ENCODE measurements at places on chromosomes 11 and 22. TPM values are rescaled to one million over a fixed set of nuclear protein-coding genes. Genes with fewer than 3 reads are reported as not detected.

The BACE1-AS gene
- total RNA-seq = 1.5 TPM

The OR6X1 gene
- not detected for total RNA-seq

The CARD16 gene
- total RNA-seq = 3.9 TPM

The FTH1 gene
- total RNA-seq = 938 TPM

The DKK3 gene
- total RNA-seq = 5.5 TPM

The TMEM132A gene
- 2.1 TPM for total RNA-seq

The MN1 gene
- total RNA-seq = 1.2 TPM

The CDHR5 gene
- 64.8 TPM for total RNA-seq

DNA sequence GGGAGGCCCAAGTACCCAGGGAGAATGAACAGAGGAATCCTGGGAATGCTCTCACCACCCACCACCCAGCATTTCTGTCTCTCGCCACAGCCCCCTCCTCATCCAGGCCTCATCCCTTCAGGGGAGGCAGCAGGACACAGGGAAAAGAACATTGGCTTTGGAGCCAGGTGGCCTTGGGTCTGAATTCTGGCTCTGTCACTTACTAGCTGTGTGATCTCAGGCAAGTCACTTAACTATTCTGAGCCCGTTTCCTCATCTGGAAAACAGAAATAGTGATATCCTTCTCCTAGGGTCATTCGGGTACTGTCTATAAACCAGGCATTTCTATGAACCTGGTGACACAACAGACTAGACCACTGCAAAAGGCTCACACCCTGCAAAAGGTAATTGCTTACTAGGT is 22.1 kb downstream of the CHRDL2 start:
- no peak for DNase-seq

DNA sequence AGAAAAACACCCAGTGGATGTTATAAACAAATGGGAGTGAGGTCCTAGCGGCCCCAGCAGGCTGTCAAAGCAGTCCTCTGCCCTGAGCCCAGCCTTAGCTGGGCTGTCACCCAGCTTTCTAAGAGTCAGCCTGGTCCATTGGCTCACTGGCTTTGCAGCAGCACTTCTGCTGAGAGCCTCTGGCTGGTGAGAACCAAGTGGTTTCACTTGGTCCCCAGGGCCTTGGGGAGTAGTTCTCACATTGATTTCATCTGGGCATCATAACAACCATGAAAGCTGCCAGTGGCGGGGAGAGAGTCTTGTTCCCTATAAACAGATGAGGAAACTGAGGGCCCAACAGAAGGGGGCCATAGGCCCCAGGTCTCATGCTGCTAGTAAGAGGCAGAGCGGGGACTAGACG is 11.4 kb downstream of the SEC14L6 start:
- no peak for DNase-seq

GRCh38 chr11:4466871-4467442 is 15.5 kb upstream of the OR52K1 start:
- no peak for DNase-seq

DNA sequence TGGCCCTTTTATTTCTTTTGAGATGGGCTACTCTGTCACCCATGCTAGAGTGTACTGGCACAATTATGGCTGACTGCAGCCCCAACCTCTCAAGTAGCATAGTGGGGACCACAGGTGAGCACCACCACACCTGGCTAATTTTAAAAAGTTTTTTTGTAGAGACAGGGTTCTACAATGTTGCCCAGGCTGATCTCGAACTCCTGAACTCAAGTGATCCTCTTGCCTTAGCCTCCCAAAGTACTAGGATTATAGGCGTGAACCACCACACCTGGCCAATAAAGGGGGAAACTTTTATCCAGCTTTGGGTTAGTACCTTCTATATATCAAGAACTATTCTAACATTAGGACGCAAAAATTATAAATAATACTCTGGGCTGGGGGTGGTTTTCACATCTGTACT is 52.1 kb downstream of the MAPK1 start:
- no peak for DNase-seq

DNA sequence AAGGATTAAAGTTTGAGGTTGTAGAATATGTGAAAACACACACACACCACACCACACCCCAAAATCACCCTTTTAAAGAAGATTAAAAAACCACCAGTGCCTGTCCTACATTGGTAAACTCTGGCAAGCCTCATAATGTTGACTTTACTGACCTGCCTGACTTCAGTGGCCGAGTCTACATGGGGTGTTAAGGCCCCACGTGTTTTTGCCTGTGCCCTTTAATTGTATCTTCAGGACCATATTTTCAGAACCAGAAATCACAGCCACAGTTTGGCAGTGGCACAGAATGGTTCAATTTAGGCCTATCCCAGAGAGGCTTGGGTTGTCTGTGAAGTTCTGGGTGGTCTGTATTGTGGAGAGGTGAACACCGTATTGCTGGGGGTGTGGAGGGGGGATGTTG is 33.4 kb downstream of the ZBTB16 start:
- DNase-seq = no peak

GRCh38 chr11:15819679-15820286 is 536.6 kb downstream of the SOX6 start:
- DNase-seq = peak; percentile 89

- no peak for DNase-seq
These were observed 54.1 kb downstream of the MAML2 start for GRCh38 chr11:96288915-96289314.

DNA sequence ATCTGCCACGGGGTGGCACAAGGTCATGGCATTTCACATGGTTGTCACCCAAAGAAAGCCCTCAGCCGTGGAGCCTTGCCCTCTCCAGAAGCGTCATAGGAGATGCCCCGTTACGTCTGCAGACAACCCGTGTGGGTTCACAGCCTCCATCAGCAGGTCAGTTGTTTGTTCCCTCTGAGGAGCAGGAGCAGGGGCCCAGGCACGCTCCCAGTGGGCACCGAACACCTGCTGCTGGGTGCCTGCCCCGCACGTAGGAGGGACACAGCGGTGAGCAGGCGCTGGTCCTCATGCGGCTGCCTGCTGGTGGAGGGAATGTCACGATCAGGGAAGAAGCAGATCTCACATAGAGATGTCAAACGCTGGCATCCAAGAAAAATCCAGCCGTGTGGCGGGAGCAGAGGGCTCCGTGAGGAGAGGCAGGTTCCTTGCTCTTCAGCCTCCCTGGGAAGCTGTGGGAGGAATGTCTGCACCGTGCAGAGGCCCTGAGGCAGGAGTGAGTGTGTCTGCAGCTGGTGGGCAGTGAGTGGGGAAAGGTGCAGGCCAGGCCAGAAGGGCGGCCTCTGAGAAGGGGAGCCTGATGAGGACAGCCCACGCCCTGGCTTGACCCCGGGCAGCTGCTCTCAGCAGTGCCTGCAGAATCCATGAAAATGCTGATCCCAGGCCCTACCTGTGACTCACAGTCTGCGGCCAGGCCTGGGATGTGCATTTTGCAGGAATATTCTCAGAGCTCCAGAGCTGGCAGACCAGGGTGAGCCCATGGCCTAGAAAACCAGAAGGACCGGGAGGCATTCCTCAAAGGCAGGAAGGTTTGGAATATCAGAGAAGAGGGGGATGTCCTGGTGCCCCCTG is 36.4 kb upstream of the TH start:
- peak; percentile 33 for DNase-seq

GRCh38 chr11:72338741-72339140 is 94.8 kb upstream of the PHOX2A start:
- no peak for DNase-seq

GRCh38 chr11:61611309-61611708 is 30.4 kb upstream of the SYT7 start:
- no peak for DNase-seq

DNA sequence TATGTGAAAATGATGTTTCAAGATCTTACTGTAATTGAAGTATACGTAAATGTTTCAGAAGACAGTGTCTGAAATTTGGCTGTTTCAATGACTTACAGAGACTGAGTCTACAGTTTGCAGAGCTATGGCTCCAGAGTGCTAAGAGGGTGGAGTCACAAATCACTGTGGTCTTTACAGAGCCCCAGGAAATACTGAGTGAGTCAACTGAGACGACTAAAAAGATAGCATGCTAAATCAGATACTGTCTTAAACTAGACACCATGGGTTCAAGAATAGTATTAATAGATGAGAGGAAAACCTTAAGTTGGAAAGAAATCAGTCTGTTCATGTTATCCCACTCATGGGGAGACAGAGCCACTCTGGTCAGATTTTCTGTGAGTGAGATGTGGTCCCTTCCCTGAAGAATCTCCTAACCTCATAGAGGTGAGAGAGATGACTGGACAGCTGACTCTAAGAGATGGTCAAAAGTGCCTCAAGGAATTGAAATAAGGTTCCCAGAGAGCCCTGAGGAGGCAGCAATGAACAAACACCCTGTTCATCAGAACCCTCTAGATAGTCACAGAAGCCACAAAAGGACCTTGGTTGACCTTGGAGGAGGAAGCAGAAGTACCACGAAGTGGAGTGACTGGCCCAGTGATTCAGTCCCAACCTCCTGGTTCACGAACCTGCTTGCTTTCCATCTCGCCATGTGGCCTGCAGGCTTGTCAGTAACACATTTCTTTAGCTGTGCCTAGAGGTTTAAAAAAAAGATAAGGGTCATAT is 30.2 kb downstream of the C11orf91 start:
- DNase-seq = no peak
